ENCODE measurements at places on chromosomes 5 and 9.

GRCh38 chr5:124383693-124384092, 362.7 kb downstream of the ZNF608 start:
- no peak for DNase-seq

DNA sequence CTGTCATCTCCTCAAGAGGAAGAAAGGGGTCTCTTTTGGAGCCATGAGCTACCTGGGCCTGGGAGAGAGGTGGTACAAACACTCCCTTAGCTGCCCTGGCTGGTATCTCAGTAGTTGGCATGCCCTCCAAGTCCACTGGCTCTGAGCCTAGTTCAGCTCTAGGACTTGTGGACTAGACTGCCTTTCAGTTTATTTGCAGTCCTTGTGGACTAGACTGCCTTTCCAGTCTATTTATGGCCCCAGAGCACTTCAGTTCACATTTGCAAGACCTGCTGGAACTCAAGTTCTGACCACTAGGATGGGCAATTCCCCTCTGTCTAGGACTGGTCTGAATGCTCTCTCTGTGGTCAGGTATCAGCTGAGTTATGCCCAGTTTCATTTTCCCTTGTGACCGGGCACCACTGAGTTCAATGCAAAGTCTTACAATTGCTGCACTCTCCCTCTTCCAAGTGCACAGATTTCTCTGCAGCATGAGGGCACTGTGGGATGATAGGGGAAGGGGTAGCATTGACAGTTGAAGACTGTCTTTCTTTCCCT, 1019.0 kb downstream of the TAF11L14 start:
- no peak for DNase-seq

DNA sequence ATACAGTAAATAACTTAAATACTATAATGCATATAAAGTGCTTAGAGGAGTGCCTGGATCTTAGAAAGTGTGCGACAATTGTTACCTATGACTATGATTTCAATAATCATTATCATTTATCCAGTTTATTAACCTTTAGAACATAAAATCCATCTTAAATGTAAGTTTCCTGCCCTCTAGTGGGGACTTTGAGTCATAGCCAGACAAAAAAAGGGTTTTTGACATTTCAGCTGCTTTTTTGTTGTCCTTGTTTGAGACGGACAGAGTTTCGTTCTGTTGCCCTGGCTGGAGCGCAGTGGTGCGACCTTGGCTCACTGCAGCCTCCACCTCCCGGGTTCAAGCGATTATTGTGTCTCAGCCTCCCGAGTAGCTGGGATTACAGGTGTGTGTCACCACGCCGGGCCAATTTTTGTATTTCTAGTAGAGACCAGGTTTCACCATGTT, 9.7 kb upstream of the C9orf152 start:
- DNase-seq = peak; percentile 77

DNA sequence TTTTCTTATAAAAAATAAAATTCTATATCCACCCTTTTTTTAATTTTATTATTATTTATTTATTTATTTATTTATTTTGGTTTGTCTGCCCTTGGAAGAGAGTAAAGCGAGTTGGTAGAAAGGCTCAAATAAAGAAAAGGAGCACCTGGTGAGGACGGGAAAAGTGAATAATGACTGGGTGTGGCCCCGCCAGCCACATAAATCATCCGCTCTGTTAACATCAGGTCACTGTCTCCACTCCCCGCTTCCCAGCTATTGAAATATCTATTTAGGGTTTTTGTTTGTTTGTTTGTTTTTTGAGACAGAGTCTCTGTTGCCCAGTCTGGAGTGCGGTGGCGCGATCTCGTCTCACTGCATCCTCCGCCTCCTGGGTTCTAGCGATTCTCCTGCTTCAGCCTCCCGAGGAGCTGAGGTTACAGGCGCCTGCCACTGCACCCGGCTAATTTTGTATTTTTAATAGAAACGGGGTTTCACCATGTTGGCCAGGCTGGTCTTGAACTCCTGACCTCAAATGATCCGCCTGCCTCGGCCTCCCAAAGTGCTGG, 844 bp downstream of the POLR3G start:
- no peak for DNase-seq

GRCh38 chr5:143618141-143618540, 193.8 kb upstream of the HMHB1 start:
- DNase-seq = no peak

- DNase-seq = peak; percentile 60
Measured at GRCh38 chr9:129283291-129283691, 105.2 kb upstream of the IER5L start.

GRCh38 chr5:171907725-171908343, 98.6 kb downstream of the FBXW11 start:
- peak; percentile 75 for DNase-seq

GRCh38 chr5:67190861-67191260, 5.7 kb downstream of the CD180 start:
- no peak for DNase-seq

- no peak for DNase-seq
Measured at GRCh38 chr9:4838189-4838546, 45.4 kb downstream of the RCL1 start.

- no peak for DNase-seq
Measured at GRCh38 chr5:111535879-111536549, 23.7 kb upstream of the STARD4 start.

DNA sequence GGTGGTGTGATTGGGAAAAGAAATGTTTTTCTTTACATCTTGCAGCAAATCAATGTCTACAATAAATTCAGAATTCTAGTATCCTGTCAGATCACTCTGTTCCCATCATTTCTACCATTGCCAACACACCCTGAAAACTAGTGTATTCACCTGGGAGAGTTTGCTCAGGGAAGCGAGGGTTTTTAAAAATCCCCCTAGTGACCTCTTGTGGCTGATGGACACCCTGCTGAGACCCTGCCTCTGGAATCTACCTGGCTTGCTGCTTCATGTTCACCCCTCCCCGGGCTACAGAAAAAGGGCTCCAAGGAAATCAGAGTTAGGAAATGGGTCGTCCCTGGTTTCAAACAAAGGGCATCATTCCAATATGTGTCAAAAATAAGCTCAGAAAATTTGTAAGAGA, 21.4 kb upstream of the ALDOB start:
- no peak for DNase-seq

DNA sequence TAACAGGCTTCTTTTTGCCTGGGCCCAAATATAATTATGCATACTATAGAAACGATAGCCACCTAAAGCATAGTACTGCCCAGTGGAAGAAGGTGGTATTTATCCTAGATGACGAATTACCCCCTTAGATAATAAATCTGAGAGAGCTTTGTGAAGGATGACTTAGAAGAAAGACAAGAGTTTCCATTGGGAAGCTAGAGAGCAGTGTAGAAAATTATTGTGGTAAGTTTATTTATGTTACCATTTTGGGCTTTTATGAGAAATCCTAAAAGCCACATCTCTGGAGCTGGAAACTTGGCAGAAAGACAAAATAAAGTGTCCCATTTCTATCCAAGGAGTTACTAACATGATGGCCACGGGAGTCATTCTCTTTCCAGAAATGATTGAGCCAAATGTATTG, 172.0 kb upstream of the SEMA6A start:
- no peak for DNase-seq

GRCh38 chr9:10254338-10254737, 358.5 kb downstream of the PTPRD start:
- DNase-seq = no peak

- no peak for DNase-seq
Measured at GRCh38 chr9:99005651-99006050, 61.9 kb downstream of the COL15A1 start.

DNA sequence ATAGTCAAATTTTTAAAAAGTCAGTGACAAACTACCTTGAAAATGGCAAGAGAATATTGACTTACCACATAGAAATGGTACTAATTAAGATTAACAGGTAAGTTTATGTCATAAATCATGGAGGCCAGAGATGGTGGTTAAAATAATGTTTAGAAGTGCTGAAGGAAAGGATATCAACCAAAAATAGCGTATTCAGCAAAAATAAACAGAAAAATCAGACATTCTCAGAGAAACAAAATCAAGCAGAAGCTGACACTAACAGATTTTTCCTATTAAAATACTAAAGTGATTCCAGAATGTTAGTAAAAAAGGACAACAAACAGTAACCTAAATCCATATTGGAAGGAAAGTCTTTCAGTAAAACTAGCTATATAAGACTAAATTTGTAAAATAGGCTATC, 959.9 kb upstream of the CDH10 start:
- no peak for DNase-seq

DNA sequence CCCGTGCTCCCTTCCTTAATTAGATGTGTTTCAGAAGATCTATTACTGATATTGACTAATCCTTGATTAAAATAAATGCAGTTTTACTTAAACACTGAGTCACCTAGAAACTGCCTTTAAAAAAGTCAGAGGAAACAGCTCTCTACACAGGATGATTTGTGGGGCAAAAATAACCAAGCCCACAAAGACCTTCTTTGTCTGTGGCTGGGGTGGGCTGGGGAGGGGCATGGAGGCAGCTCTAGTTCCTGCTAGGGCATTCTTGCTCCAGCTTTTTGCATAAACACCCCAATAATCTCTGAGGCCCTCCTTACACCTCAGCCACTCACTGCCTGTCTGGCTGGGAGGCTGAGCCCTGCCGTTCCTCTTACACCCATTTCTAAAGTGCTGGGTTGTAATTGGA, 227.6 kb upstream of the DAP start:
- peak; percentile 35 for DNase-seq

- peak; percentile 53 for DNase-seq
Measured at GRCh38 chr9:105341434-105342146, 97.1 kb downstream of the SLC44A1 start.

DNA sequence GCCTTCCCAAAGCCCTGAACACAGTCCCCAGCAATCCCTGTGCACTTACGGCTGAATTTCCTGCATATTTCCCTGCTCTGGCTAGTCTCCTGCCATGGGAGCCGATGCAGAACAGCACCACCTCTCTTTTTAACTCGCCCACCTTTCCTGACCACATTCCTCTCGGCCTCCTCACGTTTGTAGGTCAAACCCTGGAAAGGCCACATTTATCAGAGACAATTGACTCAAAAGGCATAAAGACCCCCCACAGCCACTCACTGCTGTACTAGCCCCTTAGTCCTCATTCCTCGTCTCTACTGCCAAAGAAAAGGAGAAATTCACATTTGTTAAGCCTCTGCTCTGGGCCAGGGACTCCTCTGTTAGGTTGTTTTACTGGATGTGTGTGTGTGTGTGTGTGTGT, 43.6 kb downstream of the ENC1 start:
- DNase-seq = no peak

- DNase-seq = peak; percentile 4
Measured at GRCh38 chr5:93993161-93993560, 251.8 kb upstream of the POU5F2 start.

DNA sequence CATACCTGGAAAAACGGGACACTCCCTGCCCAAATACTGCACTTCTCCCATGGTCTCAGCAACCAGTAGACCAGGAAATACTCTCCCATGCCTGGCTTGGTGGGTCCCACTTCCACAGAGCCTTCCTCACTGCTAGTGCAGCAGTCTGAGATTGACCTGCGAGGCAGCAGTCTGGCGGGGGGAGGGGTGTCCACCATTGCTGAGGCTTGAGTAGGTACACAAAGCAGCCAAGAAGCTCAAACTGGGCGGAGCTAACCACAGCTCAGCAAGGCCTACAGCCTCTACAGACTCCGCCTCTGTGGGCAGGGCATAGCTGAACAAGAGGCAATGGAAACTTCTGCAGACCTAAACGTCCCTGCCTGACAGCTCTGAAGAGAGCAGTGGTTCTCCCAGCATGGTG, 191.5 kb upstream of the FTMT start:
- no peak for DNase-seq

- DNase-seq = no peak
Measured at GRCh38 chr5:170508660-170509347, 5.0 kb downstream of the KCNIP1 start.

DNA sequence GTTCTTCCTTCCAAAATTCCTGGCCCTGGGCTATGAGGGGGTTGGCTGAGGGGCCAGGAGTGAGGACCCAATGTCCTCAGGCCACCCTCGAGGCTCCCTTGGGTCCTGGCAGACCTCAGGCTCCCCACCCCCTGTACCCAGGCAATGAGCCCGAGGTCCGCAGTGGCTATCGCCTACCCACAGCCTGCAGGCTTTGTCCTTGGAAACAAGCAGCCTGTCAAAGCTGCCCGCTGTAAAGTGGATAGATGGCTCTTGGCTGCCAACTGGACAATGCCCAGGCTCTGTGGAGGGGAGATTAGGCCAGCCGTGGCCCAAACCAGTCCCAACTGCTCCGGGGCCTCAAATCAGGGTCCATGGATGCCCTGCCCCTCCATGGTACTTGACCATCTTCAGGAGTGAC, 2.2 kb upstream of the ADGRD2 start:
- no peak for DNase-seq

- DNase-seq = no peak
Measured at GRCh38 chr9:93620881-93621820, 44.8 kb downstream of the PHF2 start.

DNA sequence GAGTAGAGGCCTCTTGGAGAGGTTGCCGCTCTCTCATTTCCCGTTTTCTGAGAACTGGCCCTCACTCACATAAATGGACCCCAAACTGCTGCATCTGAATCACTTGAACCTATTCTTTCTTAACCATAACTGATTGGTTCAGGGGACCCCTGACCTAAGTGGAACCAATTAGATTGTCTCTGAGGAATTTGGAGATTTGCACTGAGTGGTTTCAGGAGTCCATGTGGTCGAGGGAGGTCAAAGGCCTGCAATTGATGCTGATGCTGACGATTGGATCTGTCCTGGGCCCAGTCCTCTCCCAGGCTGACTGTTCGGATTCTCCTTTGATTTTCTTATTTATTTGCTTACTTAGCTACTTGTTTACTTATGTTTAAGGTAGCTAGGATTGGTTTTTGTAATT, 88.0 kb downstream of the PTCD2 start:
- no peak for DNase-seq

- DNase-seq = peak; percentile 8
Measured at GRCh38 chr9:98571643-98572042, 137.1 kb downstream of the GABBR2 start.

All from suppressor macrophage treated with lipopolysaccharide for 1 hour (primary cell).